ENCODE measurements at places on chromosomes 16 and 17.

DNA sequence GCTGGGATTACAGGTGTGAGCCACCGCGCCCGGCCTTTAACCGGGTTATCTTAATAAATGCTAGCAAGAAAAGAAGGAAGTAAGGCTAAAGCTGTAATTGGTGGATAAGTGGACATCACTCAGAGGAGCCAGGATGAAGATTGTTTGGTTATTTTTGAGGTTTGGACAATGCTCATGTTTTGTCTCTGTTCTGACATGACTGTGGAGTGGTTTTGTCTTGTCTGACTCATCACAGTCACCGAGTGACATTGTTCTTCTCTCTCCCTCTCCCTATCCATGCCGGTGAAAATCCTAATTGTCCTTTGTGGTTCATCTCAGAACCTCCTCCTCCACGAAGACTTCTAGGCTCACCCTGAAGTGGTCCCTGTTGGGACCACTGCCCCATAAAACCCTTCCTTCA, 23.5 kb upstream of the GRIN2A start:
- DNase-seq = no peak

GRCh38 chr17:59456923-59457615, 108.3 kb upstream of the DHX40 start:
- DNase-seq = no peak

DNA sequence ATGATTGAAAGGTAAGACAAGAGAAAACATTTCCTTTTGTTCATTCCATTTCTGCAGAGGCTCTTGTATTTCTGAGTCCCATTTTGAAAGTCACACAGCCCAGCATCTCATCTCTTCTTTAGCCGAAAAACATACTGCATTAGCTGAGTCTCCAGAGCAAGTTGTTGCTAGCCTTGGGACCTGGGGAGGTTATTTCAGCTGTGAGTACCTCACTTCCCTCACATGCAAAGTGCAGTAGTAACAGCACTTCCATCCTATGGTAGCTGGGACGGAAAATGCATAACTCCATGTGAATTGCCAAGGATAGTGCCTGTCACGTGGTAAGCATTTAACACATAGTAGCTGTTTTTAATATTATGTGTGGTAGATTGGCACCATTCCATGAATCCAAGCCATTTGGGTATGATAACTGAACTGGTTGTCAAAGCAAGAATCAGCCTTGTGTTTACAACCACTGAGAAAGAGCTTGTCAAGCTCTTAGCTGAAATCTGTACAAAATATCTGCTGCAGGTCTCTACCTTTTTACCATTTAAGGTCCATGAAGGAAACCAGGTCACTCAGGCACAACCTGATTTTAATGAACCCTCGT, 345.7 kb downstream of the CDH13 start:
- DNase-seq = no peak

- no peak for DNase-seq
These were observed 271.5 kb downstream of the SOX9 start for GRCh38 chr17:72392056-72393010.

DNA sequence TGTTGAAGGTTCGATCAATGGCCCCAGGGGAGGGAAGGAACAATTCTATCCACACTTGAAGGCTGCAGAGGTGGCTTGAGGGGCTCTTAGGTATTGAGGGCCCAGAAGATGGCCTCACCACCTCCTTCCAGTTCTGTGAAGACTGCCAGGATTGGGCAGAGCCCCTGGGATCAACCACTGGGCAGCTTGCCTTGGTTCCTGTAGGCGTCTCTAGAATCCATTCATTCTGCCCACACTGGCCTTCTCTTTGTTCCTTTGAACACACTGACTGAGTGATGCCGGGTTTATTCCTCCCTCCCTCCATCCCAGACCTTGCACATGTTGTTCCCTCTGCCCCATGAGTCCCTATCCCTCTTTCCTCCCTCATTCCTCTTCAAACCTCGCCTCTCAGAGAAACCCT, 50.5 kb downstream of the SYT17 start:
- DNase-seq = no peak

DNA sequence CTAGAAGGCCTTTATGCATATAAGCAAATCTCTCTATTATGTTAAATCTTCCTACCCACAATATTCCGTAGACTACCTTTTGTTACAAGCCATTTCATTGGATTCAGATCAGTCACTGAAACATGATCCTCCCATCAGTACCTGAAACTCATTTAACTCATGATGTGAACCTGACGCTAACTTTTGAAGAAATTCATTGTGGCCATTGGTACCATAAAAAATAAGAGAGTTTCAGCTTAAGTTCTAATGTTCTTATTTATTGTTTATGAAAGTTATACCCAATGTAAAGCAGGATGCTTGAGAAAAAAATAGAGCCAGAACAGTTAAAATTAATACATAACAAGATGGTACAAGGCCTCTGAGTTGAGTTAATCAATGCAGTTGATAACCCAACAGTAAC, 439.6 kb downstream of the KCNJ2 start:
- DNase-seq = no peak

DNA sequence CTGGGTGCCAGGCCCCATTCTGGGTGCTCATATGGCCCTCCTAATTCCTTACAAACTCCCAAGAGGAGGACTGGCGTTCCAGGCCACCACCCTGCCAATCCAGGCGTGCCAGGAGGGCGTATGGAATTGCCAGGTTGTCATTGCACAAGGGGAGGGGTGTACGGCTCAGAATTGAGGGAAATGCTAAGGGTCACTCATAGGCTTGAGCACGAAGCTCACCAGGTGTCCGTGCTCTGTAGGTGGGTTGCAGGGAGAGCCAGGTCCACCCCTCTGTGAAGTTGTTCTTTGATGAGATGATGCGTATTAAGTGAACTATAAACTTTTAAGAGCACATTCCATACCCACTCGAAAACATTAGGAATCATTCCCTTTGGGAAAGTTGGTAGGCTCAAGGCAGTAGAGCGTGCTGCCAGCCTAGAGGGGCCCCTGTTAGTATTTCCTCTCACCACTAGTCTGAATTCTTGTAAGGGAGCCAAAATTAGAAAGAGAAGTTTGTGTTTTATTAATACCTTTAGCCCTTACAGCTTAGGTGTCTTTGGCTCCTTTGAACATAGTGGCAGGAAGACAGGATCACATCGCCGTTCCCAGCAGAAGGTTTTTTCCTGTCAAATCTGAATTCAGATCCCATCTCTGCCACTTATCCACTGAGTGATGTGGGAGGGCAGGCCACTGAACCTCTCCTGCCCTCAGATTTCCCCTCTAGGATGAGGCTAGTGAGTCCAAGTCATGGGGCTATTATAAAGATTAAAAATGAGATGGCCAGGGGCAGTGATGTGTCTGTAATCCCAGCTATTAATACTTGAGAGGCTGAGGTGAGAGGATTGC, 38.7 kb upstream of the NFAT5 start:
- peak; percentile 52 for DNase-seq

DNA sequence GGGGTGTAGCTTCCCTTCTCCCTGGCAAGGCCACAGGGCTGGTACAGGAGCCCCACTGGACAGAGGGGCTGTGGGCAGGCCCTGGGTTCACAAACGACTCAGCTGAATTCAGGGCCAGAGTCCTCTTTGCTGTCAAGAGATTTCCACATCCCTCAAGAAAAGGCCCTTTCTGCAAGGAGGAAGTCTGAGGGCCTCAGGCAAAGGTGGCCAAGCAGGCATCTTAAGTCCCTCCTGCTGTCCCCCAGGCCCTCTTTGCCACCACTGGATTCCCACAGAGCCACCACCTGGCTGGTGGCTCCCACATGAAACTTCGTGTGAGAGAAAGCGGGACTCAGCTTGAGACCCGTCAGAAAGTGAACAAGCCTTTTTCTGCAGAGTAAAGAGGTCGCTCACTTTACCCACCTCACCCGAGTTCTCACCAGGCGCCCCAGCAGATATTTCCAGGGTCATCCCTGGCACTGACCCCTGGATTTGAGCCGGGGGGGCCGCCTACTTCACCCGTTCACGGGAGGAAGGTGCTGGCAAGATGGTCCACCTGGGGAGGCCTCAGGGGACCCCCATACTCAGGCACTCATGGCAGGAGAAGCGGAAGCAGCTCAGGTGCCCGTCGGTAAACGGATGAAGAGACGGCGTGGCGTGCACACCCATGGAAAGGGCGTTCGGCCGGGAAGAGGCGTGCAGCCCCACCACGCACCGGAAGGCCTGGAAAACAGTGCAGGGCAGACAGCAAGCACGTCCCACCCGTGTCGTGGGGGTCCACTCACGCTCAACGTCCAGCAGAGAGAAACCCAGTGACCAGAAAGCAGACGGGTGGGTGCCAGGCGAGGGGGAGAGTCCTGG, 3.6 kb downstream of the RNF166 start:
- DNase-seq = peak; percentile 75

DNA sequence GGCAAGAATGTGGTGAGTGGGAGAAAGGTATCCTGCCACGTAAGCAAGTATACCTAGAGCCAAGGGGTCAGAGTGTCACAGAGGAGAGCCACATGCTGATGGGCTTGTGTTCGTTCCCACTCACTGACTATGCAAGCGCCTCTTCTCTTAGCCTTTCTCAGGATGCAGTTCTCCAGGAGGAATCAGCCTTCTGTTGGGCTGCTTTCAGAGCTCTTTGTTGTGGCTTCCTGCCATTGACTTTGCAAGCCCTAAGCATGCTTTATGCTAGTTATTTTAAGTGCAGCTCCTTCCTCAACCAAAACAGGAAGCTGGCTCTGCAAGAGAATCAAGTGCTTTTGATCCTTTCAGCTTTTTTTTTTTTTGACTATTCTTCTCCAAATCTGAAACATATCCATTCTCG, 66.6 kb downstream of the SIAH1 start:
- peak; percentile 64 for DNase-seq

GRCh38 chr17:41773190-41773588, 13.3 kb downstream of the JUP start:
- no peak for DNase-seq

DNA sequence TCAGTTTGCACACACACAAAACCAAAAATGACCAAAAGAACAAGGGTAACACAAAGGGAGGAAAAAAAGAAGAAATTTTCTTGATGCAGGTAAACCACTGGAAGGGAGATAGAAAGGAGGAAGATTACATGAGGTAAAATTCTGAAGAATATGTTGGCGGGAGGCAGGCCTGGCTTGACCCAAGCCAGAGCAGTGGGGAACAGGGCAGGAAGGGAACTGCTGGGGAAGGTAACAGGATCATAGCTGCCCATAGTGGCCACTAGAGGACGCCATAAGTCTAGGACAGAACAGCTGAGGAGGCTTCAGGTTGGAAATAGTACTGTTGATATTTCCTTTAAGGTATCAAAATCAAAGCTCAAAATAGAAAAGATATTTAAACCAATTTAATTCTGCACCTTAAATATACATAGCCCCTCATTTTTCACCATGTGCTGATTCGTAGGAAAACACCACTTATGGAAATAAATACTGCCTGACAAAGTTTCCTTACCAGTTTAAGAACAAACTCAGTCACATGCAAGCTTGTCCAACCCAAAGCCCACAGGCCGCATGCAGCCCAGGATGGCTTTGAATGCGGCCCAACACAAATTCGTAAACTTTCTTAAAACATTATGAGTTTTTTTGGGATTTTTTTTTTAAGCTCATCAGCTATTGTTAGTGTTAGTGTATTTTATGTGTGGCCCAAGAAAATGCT, 15.5 kb downstream of the VPS35 start:
- DNase-seq = peak; percentile 61

- DNase-seq = no peak
These were observed 69.9 kb downstream of the ABR start for GRCh38 chr17:1109606-1110540.

DNA sequence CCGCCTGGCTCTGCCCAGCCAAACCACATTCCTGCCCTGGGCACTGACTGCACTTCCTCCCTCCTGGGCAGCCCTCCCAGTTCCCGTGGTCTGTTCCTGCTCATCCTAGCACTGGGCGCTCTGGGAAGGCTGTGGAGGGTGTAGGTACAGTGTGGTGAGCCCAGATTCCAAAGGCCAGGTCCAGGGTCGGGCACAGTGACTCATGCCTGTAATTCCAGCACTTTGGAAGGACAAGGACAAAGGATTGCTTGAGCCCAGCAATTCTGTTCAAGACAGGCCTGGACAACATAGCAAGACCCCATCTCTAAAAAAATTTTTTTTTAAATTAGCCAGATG, 30.6 kb downstream of the C16orf74 start:
- DNase-seq = no peak

- no peak for DNase-seq
These were observed 21.2 kb downstream of the CDC42EP4 start for GRCh38 chr17:73290399-73291259.

GRCh38 chr17:48871551-48872351, 20.8 kb upstream of the ATP5MC1 start:
- DNase-seq = no peak

- no peak for DNase-seq
These were observed 33.9 kb downstream of the ANKRD11 start for GRCh38 chr16:89456419-89456959.

DNA sequence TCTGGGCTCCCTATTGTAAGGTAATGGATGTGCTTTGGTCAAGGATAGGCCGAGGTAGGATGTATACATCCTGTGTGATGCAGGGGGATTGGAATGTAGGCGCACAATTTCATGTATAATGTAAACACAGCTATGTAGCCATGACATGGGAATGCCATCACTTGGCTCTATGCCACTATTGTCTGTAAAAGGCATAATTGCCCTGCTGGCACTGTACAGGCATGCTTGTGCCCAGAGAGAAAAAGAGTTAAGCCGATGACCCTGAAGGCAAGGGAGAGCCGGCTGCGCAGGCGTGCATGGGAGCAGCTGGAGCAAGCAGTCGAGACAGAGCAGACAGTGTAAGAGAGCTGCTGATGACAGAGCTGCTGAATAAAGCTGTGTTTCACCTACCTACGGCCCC, 212.5 kb upstream of the CPHXL start:
- DNase-seq = no peak

Measured in activated CD8-positive, alpha-beta memory T cell treated with anti-CD3 and anti-CD28 coated beads for 24 hours (primary cell).